NCI-H1092 (cell line): ENCODE measurements at places on chromosomes 12 and 14.

DNA sequence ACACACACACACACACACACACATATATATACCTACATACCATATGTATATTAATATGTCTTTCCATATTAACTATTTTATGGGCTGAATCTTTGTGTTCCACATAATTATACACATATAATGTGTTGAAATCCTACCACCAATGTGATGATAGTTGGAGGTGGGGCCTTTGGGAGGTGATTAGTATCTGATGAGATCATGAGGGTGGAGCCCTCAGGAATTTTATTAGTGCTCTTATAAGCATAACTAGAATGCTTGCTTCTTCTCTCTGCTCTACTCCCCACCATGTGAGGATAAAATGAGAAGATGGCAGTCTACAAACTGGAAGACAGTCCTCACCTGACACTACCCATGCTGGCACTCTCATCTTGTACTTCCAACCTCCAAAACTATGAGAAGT is 1193.5 kb upstream of the FLRT2 start:
- no peak for DNase-seq

GRCh38 chr14:99818503-99819036 is 25.4 kb downstream of the EML1 start:
- no peak for DNase-seq

GRCh38 chr14:57209561-57209960 is 59.1 kb downstream of the EXOC5 start:
- no peak for DNase-seq

DNA sequence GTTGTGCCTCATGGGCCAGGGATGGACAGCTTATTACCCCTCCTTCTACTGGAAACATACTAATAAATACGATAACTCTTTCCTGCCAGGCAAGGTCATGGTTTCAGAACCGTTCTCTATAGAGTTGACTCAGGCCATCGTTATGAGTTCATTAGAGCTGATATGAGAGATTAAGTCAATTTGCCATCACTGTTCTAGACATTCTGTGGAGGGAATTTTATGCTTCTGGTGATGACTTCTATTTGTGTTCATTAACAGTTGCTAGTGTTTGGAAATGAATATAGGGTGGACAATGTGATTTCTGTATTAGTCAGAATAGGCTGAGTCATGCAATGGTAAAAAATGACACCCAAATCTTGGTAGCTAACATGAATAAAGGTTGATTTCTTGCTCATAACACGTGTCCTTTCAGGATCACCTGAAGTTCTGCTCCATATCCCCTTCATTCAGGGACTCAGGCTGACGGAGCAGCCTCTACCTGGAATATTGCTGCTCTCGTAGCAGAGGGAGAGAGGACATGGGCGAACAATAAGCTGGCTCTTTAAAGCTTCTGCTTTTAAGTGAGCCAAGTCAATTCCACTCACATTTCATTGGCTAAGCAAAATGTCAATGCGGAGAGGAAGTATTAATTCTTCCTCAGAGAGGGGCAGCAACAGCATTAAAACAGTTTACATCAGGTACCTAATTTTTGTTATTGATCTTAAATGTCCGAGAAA is 18.5 kb upstream of the TBPL2 start:
- no peak for DNase-seq

- DNase-seq, result no peak
Observed at GRCh38 chr14:45633220-45633984, 380.4 kb upstream of the MIS18BP1 start.

- DNase-seq, result no peak
Observed at GRCh38 chr14:101027291-101027690, 123.8 kb upstream of the RTL1 start.
